ENCODE measurements at places on chromosomes 3 and 15.
A peak's percentile ranks its signal among the peaks of the same experiment; 100 is the strongest.

DNA sequence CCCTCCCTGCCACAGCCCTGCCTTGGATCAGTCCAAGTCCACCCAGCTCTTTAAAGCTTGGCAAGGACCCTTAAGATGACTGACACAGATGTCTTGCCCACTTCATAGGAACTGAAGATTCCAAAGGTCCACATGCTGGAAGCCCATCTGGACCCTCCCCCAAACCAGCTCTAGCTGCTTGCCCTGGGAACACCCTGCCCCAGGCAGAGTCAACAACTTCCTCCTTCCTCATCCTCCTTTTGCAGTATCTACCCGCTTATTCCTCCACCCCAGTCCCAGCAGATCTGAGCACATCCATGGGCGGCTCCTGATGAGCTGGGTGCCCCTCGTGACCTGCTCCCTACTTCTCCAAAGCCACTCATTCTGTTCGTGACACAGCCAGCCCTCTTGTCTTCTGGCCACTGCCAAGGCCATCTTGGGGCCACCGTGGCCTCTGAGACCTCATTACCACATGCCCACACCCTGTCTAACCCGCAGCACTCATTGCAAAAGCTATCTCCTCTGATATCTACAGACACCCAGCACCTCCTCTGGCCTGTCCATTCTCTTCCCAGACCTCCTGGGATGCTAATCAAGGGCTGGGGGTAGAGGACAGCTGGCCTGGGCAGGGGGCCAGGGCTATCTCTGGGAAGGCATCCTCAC is 2.0 kb upstream of the PFKFB4 start:
- DNase-seq, result no peak

DNA sequence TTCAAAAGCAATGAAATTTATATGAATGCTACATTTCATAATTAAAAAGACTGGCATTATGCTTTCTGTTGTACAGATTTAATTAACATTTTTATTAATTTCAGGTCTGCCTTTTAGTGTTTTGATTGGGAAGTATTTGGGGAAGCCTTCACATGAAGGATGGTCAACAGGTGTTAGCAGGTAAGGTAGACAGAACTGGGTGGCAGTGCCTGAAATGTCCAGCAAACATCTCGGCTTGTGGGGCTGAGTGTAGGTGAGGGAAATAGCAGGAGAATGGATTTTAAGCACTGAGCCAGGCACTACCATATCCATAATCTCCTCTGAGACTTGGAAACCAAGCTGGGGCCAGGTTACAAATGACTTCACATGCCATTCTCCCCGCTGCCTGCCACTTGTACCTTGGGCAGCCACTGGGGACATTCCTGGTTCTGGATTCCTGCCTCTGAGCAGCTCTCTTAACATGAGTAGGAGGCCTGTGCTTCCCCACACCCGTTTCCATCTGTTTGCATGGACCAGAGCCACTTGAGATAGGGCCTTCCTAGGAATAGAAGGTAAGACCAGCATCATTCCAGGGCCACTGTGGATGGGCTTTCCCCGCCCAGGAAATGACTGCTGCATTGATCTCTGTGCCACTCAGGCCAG is 125.9 kb upstream of the HES1 start:
- no peak for DNase-seq

DNA sequence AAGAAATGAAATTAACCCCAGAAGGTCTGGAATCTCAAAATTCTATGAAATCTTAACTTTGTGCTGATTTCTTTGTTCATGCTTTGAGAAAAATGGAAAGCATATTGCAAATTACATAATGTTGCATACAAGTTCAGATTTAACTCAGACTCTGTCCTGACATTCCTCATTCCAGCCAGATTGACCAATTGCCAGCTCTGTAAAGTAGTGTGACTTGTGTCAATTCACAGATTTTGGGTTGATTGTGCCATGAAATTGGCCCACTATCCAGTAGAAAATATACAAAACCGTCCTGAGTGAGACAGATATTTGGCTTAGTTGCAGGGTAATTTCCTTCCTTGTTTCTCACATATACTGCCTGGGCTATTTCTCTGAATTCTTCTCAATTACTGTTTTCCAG is 1312.6 kb downstream of the ROBO1 start:
- no peak for DNase-seq

DNA sequence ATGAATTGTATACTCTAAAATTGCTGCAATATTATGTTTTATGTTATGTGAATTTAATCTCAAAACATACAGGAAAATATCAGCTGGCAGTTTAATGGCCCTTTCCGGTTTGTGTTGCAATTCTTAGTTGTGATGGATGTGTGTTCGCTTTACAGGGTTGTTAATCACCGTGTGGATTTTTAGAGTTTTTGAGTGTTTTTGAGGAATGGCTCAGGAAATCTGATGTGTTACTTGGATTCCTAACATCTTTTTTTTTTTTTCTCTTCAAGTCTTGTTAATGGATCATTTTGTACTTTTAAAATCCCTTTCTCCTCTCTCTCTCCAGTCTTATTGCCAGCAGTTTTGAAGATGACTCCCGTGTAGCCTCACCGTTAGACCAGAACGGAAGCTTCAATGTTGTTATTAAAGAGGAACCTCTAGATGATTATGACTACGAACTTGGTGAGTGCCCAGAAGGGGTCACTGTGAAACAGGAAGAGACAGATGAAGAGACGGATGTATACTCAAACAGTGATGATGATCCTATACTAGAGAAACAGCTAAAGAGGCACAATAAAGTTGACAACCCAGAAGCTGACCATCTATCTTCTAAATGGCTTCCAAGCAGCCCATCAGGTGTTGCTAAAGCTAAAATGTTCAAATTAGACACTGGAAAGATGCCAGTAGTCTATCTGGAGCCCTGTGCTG is 35.7 kb downstream of the MGA start:
- DNase-seq, result peak; percentile 83

GRCh38 chr3:24435584-24435983 is 59.1 kb downstream of the THRB start:
- DNase-seq, result no peak

DNA sequence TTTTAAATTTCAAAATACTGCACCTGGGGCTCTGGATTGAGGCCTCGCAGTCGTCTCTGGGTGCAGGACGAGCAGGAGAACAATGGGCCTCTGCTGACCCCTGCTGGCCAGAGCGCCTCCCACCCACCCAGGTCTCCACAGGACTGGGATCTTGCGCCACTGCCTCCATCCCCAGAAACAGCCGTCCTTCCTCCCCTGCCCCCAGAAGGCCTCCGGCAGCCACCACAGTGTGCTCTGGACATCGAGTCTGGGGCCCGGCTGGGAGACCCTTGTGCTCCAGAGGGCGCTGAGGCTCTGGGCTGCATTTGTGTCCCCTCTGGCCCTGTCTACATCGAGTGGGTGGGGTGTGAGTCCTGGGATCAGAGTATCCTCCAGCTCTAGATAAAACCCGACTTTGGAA is 6.7 kb upstream of the ACSBG1 start:
- DNase-seq, result peak; percentile 87

GRCh38 chr3:49018707-49019006 is 277 bp upstream of the DALRD3 start:
- DNase-seq, result no peak

- no peak for DNase-seq
Measured at GRCh38 chr15:44101944-44102343, 93.1 kb downstream of the FRMD5 start.

GRCh38 chr15:63221346-63221745 is 31.9 kb downstream of the RAB8B start:
- no peak for DNase-seq

- DNase-seq, result no peak
Measured at GRCh38 chr3:106842151-106842550, 535.1 kb upstream of the CCDC54 start.

GRCh38 chr3:6605227-6605626 is 255.7 kb upstream of the GRM7 start:
- no peak for DNase-seq

GRCh38 chr15:68417051-68417450 is 14.9 kb downstream of the ITGA11 start:
- DNase-seq, result no peak

DNA sequence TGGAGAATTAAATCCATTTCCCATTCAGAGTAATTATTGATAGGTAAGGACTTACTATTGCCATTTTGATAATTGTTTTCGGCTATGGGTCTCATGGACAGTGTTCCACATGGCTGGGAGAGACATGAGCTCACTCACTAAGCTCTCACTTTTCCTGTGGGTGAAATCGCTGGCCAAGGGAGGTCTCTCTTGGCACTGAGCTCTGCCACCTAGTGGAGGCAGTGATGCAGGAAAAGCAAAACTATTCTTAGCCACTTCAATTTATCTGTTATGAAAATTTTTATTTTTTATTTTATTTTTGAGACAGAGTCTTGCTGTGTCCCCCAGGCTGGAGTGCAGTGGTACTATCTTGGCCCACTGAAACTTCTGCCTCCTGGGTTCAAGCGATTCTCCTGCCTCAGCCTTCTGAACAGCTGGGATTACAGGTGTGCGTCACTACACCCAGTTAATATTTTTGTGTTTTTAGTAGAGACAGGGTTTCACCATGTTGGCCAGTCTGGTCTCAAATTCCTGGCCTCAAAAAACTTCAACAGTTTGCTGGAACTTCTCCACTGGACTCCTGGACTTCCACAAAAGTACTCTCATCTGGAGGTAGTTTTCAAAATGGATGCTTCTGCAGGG is 4.7 kb upstream of the RNF13 start:
- peak; percentile 58 for DNase-seq

DNA sequence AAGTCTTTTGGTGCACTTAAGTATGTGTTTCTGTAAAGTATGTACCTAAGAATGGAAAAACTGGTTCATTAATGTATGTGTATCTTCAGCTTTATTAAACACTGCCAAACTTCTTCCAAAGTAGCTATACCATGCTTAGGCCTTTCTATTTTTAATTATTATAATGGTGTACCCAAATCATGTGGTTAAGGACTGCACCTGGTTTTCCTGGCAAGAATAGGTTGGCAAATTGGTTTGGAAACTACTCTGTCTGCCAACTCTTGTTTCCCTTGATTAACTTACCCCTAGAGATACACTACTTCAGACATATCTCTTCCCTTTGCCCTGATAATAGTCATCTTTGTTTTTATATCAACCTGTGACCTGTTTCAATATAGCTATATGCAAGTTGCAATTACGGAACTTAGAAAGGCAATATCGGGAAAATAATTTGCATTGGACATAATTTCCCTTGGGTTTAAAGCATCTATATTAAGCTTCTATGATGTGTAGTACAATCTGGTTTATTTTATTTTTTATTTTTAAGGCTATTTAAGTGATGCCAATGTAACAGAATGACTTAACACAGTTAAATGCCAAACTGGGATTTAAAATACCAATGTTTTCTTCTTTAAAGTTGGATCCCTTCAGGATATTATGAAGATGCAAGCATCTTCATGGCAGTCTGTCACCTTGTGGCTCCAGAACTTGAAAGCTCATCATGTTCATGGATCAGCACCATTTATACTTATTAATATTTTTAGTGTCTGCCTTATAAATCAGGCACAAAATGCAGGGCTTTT is 40.6 kb upstream of the TMEM108 start:
- no peak for DNase-seq

DNA sequence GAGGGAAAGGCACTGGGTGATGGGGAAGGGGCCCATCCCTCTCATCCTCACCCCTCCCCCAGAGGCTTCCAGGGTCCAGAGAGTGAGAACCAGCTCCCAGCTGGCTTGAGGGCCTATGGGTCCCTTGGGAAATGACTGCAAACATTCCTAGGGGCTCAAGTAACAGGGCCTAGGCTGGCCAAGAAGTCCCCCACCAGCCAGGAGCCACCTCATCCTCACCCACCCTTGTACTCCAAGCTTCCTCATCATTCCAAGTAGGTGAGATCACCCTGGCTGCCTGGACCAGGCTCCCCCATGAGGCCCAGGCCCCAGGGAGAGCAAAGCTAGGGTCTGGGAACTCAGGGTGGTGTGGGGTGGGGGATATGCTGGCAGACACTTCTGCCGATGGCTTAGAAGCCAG is 14.8 kb downstream of the LOXL1 start:
- no peak for DNase-seq

DNA sequence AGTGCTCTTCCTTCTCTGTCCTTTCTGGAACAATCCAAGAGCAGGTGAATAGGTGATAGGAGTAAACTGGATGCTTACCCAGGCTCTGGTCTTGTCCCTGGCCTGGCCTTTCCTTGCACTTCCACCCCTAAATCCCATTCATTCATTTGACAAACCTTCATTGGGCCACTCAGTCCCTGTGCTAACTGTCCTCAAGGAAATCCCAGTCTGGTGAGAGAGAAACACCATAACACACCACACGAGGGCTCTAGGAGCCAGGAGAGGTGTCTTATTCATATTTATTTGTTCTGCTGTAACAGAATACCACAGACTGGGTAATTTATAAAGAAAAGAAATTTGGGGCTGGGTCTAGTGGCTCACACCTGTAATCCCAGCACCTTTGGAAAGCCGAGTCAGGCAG is 22.8 kb downstream of the EFCC1 start:
- DNase-seq, result no peak

- DNase-seq, result peak; percentile 41
Measured at GRCh38 chr3:31724651-31725050, 191.9 kb downstream of the STT3B start.

GRCh38 chr15:35522061-35522460 is 23.9 kb downstream of the DPH6 start:
- no peak for DNase-seq
